H9 (cell line): ENCODE measurements at places on chromosomes 16 and 17.

DNA sequence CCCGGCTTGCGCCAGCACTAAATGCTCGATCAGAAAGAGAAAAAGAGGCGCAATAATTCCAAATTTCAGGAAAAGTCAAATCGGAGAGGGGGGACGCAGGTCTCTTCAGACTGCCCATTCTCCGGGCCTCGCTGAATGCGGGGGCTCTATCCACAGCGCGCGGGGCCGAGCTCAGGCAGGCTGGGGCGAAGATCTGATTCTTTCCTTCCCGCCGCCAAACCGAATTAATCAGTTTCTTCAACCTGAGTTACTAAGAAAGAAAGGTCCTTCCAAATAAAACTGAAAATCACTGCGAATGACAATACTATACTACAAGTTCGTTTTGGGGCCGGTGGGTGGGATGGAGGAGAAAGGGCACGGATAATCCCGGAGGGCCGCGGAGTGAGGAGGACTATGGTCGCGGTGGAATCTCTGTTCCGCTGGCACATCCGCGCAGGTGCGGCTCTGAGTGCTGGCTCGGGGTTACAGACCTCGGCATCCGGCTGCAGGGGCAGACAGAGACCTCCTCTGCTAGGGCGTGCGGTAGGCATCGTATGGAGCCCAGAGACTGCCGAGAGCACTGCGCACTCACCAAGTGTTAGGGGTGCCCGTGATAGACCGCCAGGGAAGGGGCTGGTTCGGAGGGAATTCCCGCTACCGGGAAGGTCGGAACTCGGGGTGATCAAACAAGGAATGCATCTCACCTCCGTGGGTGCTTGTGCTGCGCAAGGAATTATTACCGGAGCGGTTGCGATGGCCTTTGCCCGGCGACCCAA is 4.0 kb upstream of the DLX4 start:
- peak; percentile 88 for DNase-seq

- no peak for DNase-seq
Measured at GRCh38 chr16:76882105-76882504, 308.9 kb upstream of the MON1B start.

- DNase-seq: no peak
Measured at GRCh38 chr17:51703361-51704341, 443.3 kb downstream of the UTP18 start.

- DNase-seq: no peak
Measured at GRCh38 chr17:52790359-52790955, 631.9 kb upstream of the CA10 start.

DNA sequence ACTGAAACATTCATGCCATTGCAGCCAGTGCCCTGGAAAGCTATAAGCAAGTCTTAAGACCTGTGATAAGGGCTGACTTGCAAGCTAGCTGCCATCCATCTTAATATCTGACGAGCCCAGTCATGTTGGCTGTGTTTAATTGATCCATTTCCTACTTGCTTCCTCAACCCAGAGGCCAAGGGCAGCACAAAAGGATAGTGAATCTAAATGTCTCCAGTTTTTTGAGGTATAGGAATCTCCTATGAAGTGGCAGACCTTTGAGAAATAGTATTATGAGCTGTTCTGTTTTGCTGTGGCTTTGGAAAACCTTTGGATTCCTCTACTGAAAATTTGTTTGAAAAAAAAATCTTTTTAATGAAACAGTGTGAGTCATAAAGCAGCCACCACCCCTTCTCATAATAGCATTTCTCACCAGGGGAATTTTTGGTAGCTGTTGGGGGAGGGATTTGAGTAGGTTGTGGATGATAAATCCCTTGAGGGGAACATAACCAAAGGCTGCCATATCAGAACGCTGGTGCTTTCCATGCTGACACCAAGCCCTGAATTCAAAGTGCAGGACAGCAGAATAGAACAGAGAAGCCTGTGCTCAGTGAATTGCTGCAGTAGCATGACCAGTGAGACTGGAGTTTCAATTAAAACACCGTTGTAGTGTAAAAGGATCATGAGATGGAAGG is 12.9 kb downstream of the ZNRF1 start:
- DNase-seq: no peak

DNA sequence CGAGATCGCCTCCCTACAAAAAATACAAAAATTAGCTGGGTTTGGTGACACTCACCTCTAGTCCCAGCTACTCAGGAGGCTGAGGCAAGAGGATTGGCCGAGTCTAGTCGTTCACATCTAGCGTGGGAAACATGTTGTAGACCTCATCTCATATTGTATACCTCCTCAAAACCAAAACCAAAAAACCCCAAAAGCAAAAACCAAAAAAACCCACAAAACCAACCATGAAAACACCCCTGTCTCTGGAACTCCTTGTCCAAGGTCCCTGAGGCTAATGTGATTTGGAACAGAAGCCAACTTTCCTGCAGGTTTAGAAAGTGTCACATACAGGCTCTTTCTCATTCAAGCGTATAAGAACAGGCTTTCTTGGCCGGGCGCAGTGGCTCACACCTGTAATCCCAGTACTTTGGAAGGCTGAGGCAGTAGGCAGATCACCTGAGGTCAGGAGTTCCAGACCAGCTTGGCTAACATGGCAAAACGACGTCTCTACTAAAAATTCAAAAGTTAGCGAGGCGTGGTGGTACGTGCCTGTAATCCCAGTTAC is 29.0 kb downstream of the RAB11FIP3 start:
- DNase-seq: no peak

GRCh38 chr17:79831265-79832217 is 7.7 kb downstream of the CBX4 start:
- DNase-seq: peak; percentile 60

DNA sequence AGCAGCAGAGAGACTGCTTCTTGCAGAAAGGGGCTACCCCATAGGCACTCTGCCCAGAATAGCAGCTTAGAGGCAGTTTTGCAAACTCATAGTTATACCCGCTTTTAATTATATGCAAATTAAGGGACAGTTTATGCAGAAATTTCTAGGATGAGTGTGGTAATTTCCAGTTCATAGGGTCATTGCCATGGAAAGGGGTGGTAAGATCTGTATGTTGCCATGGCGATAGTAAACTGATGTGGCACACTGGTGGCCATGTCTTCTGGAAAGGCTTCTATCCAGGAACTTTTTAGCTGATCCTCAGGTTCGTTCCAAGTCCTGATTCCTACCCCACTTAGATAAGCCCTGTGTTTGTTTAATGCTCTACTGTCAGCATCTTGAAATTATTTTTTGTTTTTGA is 6.2 kb downstream of the STXBP4 start:
- no peak for DNase-seq

DNA sequence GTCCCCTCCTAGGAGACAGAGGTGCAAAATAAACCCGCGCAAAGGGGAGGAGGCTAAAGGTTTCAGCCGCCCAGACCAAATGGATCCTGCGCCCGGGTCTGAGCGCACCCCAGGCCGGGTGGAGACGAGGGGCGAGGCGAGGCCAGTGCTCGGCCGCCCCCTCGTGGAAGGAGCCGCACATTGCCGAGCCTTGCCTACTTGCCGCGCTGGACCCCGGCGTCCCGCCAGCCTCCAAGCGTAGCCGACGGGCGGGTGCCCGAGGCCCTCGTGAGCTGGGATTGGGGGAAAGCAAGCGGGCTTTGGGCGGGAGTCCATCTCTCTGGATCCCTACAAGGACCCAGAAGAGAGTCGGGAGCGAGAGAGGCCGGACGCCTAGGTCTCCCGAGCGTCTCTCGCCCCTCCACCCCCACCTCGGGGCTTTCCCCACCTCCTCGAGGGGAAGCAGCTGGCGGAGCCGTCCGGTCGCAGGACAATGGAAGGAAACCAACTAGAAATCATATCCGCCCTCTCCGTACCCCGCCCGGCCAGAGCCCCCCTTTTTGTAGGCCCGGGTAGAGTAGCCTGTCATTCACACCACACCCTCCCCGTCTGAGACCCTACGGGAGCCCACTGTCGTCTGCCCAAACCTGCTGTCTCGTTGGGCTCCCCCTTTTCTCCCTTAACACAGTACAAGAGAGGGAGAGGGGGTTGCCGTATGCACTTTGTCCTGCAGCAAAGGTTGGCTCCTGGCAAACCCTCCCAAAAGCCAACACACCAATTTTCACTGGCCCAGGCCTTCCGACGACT is 664 bp upstream of the BCL6B start:
- DNase-seq: peak; percentile 92

DNA sequence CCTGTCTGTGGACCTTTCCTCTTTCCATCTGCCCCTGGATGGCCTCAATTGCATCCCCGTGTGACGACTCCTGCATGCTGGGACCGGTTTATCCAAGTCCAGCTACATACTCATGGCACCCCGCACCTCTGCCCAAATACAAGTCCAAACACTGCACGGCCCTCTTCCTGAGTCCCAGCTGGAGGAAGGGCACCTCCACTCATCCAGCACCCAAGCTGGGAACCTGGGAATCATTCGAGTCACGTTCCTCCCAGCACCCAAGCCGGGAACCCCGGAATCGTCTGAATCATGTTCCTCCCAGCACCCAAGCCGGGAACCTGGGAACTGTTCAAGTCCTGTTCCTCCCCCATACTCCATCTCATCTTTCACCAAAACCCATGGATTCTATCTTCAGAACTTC is 10.2 kb downstream of the TRARG1 start:
- no peak for DNase-seq

- no peak for DNase-seq
Measured at GRCh38 chr16:71648921-71649320, 22.9 kb downstream of the MARVELD3 start.

- no peak for DNase-seq
Measured at GRCh38 chr16:64656471-64656870, 465.4 kb downstream of the CDH11 start.

- no peak for DNase-seq
Measured at GRCh38 chr17:62919388-62919787, 46.6 kb upstream of the TANC2 start.

GRCh38 chr17:7803981-7804380 is 30.0 kb upstream of the KDM6B start:
- DNase-seq: peak; percentile 71

GRCh38 chr17:68801335-68802247 is 153.6 kb downstream of the ABCA8 start:
- DNase-seq: no peak

- DNase-seq: no peak
Measured at GRCh38 chr16:78750611-78751010, 651.2 kb downstream of the WWOX start.

DNA sequence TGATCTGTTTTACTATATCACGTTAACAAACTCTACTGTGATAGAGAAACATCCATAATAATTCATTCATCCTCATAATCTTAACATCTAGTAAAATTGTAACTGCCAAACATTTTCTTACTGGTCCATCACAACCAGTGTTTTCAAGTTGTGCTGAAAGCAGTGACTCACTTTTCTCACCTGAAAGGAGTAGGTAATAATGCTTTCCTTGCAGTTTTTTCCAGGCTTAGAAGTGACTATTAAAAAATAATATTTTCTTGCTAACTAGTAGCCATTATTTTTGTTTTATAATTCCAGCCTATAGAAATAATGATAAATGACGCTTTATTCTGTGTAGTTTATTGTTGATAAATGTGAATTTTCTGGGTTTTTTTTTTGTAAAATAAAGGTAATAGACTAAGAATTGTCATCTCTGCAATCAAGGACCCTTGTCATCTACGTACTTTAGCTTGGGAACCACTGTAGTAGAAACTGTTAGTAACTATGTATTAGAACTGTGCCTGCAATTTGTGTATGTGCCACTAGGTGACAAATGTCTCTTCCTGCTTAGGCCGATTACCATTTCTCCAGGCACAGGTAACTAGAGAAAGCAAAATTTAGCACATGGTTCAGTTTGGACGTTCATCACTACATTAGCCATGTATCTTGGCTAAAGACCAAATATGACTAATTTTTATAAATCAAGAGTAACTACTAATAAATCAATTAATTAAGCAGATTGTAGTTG is 409.4 kb upstream of the ERCC4 start:
- no peak for DNase-seq

DNA sequence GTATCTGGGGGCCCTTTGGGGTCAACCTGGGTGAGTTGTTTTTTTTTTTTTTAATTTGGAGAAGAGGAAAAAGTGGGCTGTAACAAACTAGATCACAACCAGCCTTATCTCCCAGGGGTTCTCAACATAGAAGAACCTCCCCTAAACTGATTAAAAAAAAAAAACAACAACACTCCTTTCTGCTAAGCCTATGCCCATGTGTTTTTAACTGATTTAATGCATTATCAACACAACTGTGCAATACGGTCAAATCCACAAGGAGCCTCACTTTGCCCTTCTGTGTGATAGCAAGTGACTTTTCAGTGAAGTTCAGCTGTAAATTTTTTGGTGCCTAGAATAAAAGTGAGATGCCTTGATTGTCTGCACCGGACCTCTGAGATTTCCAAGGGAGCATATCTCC is 646 bp downstream of the MYH11 start:
- DNase-seq: no peak

- DNase-seq: peak; percentile 59
Measured at GRCh38 chr17:4739122-4740024, at the start of the genes CXCL16 and ZMYND15. CXCL16 (minus strand) TSS chr17:4739928; CDS start chr17:4739339, 589 bp downstream. ZMYND15 (plus strand) TSS chr17:4739833; CDS start chr17:4740549, 716 bp downstream.

DNA sequence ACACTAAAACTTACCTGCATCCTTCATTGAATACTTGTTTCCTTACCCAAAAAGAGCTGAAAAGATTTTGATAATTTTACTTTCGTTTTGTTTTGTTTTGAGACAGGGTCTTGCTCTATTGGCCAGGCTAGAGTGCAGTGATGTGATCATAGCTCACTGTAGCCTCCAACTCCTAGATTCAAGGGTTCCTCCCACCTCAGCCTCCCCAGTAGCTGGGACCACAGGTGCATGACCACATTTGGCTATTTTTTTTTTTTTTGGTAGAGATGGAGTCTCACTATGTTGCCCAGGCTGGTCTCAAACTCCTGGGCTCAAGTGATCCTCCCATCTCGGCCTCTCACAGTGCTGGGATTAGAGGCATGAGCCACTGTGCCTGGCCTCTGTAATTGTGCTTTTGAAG is 10.0 kb upstream of the TCAP start:
- DNase-seq: no peak

DNA sequence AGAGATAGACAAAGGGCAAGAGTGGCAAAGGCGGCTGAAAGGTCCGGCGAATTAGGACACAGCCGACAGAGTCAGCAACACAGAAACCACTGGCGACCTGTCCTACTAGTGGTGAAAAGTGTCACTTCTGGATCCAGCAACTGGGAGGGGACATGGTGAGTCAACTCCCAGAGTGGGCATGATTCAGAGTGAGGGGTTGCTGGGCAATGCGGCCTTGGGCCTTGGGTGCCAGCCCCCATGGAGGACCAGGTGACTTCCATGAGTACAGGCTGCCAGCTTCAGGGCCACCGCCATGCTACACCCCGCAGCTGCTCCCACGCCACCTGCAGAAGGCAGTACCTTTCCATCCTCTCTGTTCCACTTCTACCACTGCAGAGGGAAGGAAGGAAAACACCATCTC is 110.6 kb downstream of the ZFHX3 start:
- DNase-seq: no peak
